ENCODE measurements at places on chromosomes 5 and 9.

GRCh38 chr9:123820139-123820538, 109.8 kb downstream of the DENND1A start:
- no peak for DNase-seq

DNA sequence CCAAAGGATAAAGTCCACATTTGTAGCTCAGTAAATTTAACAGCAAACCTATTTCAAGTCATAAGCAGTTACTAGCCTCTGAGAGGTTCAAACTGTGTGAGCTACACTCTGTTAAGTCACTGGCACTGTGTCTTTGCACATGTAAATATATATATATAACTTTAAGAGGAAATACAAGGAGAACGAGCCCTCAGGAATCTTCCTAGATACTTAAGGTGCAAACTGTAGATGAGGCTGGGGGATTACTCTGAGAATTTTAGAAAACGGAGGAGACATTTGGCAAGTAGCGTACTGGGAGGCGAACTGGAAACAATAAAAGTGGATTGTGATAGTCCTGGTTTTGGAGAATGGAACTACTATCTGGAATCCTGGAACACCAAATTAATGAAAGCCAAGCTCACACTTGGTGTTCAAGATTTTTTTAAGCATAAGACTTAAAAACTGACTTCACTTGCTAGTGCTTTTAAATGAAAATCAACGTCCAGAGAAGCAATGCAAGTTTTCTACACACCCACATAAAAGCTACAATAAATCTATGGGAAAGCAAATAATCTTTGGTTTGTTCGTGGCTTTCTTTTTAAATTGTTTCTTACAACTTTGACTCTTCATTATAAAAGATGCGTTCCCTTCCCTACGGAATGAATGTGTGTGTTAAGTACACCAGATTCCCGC, 1057.0 kb upstream of the DMAC1 start:
- DNase-seq: no peak

GRCh38 chr5:39947657-39948056, 522.9 kb upstream of the DAB2 start:
- peak; percentile 37 for DNase-seq

DNA sequence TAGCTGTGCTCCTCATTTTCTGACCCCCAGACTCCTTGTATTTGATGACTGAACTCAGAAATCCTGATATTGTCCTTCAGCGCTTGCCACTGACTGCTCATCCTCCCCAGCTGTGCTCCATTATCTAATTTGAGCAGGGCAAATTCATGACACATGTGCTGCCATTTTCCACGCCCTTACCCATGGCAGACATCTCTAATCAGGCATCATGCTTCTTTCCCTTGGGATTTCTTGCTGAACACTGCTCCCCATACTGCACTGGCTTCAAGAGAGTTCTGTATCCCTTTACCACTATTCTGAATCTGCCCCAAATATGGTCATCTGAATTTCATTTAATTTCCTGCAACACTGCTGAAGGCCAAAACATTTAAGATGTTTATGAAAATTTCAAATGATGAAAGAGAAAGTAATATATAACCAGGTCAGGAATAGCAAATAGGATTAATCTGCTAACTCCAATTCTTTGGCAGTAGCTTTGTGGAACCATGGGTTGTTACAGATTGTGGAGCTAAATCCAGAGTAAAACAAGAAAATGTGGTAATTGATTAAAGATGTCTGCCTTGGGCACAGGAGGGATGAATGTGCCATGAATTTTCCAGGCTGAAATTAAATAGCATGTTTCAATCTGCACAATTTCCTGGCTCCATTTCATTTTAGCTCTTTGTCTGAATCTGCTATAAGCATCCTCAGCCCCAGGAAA, 93.6 kb downstream of the CYFIP2 start:
- no peak for DNase-seq

- DNase-seq: no peak
Observed at GRCh38 chr5:100505984-100506670, 29.0 kb upstream of the FAM174A start.

GRCh38 chr9:123561046-123561445, 205.0 kb downstream of the CRB2 start:
- DNase-seq: no peak

DNA sequence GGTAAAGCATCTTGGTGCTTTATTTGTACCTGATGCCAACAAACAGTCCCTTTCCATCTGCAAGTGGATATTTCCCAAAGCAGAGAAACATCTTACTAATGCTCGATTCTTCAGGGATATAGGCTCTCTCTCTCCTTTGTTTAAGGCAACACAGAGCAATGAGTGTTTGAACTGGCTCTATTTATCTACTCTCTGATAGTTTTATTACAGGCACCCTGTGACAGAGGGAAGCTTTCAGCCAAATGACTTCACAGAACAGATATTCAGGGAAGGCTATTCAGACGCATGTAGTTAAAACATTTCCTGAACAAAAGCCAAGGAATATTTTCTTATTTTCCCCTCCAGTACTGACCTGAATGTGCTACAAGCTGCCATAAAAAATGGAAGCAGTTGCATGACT, 141.8 kb downstream of the YIPF5 start:
- no peak for DNase-seq

- DNase-seq: peak; percentile 90
Observed at GRCh38 chr9:97237951-97238889, 69.2 kb upstream of the CCDC180 start.

Data from HL-60 (cell line).